LNCaP clone FGC (cell line): ENCODE measurements at places on chromosomes 2 and 18.

GRCh38 chr2:39851651-39852110 lies 72.6 kb upstream of the THUMPD2 start:
- DNase-seq: no peak

GRCh38 chr2:163878718-163879117 lies 142.9 kb upstream of the FIGN start:
- no peak for DNase-seq

DNA sequence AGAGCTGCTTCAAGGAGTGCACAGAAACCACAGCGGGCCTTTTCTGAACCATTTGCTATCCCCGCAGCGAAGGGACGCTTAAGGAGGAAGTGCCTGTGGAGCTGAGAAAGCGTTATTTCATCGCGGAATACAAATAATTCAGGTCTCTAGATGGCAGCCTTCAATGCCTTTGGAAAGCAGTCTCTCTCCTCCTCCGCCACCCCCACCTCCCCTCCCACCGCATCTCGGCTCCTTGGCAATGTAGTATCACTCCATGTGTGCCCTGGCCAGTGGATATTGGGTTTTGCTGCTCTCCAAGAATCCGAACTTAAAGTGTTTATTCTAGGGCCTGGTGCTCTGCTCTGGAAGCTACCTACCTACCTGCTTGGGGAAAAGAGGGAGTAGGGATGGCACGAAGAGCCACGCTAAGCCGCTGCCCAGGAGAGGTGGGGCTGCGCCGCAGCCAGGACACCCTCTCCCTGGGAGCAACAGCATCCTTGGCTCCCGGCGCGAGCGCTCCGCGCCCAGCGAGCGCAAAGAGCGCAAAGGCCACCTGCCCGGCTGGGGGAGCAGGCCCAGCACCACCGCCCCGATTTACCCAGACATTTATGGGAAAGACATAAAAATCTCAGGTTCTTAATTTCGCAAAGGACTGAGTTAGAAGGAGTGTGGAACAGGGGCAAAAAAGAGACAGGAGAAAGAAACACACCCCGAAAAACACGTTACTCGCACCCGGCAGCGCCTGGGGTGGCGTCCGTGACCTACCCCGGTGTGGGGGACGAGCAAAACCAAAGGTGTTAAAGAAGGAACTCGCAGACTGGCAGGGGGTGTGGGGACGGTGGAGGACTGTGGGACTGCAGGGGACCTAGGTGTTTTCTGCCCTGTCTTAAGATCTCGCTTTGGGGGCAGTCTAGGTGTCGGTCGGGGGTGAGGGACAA lies 1.0 kb downstream of the SPHKAP start:
- DNase-seq: no peak

DNA sequence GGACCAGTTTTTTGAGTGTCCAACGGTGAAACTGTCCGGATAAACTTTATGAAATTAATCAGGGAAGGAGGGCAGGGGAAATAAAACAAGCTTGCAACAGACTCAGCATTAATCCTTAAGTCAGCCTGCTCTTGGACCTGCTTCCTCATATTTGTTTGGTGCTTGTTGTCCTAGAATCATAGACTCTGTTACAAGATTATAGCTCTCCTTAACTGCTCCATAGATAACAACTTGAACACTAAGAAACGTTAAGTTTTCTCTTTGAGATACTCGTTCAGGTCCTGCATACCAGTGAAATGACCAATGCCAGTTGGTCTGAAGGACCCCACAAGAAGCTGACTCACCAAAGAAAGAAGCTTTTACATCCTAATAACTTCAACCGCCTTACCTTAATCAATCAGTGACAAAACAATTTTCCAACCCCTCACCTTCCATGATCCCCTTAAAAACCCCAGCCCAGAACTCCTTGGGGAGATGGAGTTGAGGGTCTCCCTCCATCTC lies 493.2 kb downstream of the PID1 start:
- no peak for DNase-seq

DNA sequence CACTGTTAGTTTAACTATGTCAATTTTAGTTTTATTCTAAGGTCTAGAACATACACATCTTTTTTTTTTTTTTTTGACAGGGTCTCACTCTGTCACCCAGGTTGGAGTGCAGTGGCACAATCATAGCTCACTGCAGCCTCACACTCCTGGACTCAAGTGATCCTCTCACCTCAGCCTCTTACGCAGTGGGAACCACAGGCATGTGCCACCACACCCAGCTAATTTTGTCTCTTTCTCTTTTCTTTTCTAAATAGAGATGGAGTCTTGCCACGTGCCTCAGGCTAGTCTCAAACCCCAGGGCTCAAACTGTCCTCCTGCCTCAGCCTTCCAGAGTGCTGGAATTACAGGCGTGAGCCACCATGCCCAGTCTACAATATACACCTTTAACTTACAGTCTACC lies 69.5 kb upstream of the CHRNA1 start:
- no peak for DNase-seq

DNA sequence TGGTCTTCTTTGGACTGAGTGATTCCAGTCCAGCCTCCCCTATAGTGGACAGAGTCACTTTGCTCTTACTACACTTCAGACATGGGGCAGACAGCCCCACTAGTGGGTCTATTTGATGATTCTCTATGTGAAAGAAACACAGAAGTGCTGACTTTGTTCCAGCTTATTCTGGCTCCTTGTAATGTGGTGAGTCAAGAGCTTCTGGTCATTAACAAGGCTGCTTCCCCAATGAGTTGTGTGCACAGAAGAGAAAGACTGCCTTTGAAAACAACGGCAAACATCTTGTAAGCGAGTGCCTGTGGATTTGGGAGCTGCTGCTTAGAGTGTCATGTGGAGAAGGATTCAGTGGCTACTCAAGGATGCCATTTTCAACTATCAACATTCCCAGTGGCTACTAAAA lies 39.1 kb downstream of the RMC1 start:
- DNase-seq: no peak

GRCh38 chr2:47014564-47015051 lies 99.0 kb upstream of the MCFD2 start:
- no peak for DNase-seq

- no peak for DNase-seq
Measured at GRCh38 chr2:11669454-11670291, at the start of gene NTSR2. TSS of gene NTSR2 (minus strand) at chr2:11670195. CDS start at chr2:11670129, 66 bp downstream.

DNA sequence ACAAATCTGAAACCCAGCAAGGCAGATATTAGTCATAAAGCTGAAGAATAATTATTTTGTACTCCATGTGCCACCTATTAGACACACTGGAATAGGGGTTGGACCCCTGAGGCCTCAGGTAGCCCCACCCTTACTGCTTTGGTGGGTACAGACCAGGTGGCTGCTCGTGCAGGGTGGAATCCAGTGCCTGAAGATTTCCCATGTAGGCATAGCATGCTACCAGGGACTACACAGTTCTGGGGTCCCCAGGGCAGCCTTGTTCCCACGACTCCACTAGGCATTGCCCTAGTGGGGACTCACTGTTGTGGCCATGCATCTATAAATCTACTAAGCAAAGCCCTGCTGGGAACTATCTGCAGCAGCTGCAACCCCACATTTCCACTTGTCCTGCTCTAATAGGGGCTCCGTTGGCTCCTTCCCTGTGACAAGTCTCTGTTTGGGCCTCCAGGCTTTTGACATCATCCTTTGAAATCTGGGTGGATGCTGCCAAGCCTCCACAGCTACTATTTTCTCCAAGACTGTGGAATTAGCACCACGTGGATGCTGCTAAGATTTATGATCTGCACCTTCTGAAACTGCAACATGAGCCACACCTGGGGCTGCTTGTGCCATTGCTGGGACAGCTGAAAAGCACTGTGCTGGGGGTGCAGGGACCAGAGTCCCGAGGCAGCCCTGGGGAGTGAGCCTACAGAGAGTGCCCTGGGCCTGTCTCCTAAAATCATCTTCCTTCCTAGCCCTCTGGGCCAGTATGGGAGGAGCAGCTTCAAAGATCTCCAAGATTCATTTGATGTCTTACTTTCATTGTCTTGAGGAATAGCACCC lies 303.8 kb downstream of the FSIP2 start:
- no peak for DNase-seq
